ENCODE measurements at places on chromosomes 11 and 22.

DNA sequence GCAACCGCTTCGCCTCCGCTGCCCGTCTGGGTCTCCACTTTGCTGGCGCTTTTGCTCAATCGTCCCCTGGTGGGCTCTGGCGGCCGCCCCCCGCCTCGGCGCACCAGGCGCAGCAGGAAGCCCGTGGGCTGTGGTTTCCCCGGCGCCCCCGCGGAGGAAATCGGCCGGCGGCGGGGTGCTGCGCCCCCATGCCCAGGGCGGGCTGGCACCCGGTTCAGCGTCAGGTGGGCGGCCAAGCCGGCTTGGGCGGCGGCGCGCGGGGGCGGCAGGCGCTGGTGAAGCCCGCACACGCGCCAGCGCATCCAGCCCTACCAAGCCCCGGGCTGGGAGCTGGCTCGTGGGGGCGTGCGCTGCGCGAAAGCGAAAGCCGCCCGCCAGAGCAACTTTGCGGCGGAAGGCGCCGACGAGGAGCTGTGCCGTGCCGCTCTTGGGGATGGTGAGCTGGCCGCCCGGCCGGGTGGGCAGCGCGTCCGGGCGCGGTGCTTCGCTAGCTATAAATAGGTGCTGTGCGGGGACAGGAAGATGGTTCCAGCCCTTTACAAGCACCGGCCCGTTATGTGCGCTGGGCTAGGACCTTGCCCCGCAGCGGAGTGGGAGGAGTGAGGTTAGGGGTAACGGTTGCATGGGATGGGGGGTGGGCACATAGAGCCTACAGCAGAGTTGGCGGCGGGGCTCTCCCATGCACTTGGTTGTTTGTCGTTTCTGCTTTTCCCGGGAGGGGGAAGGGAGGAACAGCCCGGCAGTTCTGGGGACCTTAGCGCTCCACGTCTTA is 25.0 kb upstream of the SUSD2 start:
- DNase-seq = no peak

DNA sequence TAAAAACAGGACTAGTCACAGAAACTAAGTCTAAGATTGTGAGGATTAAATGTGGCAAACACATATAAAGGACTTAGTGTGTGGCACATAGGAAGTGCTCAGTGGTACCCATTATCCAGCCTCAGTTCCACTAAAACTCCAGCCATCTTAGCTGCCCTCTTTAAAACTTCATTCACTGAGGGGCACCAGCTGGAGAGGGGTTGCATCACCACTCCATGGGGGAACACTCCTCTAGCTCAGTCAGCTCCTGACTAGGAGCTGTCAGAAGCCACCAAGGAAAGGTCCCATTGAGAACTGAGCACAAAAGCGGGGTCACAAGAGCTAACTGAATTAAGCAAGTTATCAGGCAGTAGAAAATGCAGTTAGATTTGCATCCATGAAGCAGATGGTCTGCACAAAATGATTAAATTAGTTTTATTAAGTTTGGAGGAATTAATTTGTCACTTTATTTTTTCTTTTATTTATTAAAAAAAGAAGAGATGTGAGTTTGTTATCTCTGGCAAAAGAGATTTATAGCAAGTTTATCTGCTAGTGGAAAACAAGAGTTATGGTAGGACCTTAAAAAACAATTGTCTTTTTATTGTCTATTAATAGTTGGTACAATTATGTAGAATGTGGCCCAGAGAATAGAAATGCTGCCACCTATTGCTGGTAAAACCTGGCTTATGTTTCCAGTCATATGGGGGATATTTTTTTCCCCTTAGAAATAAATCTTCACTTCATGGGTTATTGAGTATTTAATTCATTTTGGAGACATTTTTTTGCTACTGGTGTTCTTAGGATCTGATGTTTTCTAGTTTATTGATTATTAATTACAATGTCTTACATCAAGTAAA is 95.7 kb downstream of the NAV2 start:
- DNase-seq = no peak

DNA sequence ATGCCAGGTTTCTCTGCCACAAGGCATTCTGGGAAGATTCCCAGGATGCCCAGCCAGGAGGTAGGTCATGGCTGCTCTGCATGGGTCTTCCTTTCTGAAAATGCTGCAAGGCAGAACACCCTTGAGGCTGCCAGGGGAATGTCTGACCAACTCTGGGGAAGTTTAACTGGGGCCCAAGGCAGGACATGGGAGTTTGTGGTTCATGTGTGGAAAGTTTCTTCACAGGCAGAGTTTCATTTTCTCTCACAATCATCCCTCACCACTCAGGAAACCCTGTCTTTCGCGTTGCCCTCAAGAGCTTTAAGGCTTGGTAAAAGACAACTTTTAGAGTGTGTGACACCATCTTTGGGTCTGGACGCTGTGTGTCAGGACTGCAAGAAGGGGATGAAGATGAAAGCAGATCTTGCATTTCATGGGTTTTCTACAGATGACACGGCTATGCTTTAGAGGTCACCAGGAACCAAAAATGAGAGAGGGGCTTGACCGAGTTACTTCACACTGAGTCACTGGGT is 133.5 kb downstream of the CD44 start:
- DNase-seq = no peak

DNA sequence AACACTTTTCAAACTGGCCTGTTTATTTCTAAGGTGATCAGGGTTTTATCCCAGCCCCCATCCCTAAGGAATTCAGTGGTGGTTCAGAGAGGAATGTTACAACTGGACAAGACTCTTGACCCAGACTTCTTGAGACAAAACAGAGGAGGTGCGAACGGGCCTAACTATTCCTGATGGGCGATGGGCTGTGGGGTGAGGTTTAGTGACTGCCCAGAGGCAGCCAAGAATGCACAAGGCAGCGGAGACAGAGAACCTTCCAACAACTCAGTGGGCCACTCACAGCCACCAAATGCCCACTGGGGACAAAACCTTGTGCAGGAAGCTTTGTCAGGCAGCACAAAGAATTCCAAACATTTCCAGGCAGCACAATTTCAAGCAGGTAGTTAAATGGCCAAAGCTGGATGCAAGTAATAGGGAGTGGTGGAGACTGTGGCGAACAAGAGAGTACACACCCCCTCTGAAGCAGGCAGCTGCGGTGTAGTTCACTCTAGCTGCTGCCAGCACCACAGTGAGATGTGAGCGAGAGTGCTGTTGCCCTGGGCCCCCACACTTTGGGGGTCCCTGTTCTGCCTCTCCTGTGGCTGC is 29.2 kb downstream of the SCUBE1 start:
- no peak for DNase-seq

DNA sequence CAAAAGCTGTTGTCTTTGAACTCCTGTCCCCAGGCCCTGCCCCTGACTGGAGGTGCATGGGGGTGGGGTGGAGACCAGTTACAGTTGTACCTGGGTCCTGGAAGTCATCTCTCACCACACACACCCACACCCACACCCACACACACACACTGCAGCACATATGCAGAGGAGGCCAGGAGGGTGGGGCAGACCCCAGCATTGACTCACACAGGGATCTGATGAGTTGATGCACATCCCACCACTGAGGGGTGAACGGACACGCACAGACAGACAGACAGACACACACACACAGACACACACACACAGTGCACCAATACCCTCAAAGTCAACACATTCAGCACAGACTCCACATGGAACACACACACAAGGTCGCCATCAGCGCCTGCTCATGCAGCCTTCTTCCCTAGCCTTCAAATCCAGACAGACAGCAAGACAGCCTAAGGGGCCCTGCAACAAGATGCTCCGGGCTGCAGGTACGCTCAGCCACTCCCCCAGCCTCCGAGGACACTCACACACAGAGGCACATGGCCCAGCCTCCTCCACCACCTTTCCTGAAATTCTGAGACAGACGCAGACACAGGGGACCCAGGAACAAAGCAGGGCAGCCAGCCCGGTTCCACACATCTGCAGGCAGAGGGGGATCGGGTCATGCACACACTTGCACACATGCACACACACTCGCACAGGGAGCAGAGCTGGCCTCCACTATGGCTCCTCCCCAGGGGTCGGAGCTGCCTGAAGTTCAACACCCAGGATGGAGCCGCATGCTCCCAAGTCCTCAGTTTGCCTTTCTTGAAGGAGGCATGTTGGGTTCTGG is 26.5 kb downstream of the SYT7 start:
- DNase-seq = no peak

- no peak for DNase-seq
Measured at GRCh38 chr11:67381244-67381972, 8.0 kb upstream of the CLCF1 start.

GRCh38 chr11:17206463-17206862 is 1.3 kb downstream of the PIK3C2A start:
- DNase-seq = no peak

Measured in muscle of arm (tissue), 14 donors.